Colonic mucosa (tissue), 4 donors: ENCODE measurements at places on chromosomes 2 and 18. TPM values are rescaled to one million over a fixed set of nuclear protein-coding genes. Genes with fewer than 3 reads are reported as not detected.
A peak's percentile ranks its signal among the peaks of the same experiment; 100 is the strongest.

The TLX2 gene
- total RNA-seq: 0.12 TPM

DNA sequence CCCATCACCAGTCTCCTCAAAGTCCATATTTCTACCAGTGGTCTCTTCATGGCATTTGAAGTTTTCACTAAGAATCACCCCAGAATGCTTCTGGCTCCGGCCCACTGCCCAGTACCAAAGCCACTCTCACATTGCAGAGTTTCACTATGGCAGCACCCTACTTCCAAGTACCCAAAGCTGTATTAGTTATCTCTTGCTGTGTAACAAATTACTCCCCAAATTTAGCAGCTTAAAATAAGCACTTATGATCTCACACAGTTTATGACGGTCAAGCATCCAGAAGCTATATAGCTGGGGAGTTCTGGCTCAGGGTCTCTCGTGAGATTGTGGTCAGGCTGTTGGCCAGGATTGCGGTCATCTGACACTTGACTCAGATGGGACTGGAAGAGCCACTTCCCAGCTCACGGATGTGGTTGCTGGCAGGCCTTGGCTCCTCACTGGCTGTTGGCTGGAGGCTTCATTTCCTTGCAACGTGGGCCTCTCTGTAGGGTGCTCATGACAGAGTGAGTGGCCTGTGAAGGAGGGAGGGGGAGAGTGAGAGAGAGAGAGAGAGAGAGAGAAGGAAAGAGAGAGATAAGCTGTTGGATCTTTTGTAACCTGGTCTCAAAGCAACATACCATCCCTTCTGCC is 189.5 kb downstream of the CTIF start:
- H3K36me3 ChIP-seq: no peaks in the 10 kb centered on the region
- H3K4me1 ChIP-seq: no peaks in the 10 kb centered on the region
- no peak overlapping the region for H3K4me3 ChIP-seq
- DNase-seq: no peak

DNA sequence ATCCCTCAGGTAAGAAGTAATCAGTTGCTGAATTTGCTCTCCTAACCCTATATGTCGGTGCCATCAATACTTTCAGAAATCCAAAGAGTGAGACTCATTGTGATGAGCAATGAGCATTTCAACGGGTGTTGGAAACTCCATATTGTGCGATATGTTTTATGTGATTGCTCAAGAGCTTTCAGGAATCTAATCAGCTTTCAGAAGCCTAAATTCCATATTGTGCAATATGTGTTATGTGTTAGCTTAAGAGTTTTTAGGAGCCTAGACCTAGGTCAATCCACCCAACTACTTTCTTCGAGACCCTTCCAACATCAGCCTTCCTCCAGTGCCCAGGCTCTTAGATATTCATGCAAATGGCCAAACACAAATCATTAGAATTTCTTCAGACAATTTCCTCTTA is 277.3 kb downstream of the DSC3 start:
- no peaks in the 10 kb centered on the region for H3K36me3 ChIP-seq
- no peak overlapping the region for H3K27ac ChIP-seq
- no peak for DNase-seq
- H3K27me3 ChIP-seq: no peaks in the 10 kb centered on the region
- H3K4me1 ChIP-seq: no peaks in the 10 kb centered on the region
- no peak overlapping the region for H3K4me3 ChIP-seq

- H3K36me3 ChIP-seq: no peaks in the 10 kb centered on the region
- no peak for DNase-seq
- H3K27me3 ChIP-seq: no peaks in the 10 kb centered on the region
These were observed 241.5 kb downstream of the RNF152 start for GRCh38 chr18:61651145-61651879.

- peaks cover 13% of the 10 kb centered on the region for H3K4me1 ChIP-seq
- H3K36me3 ChIP-seq: no peaks in the 10 kb centered on the region
- H3K27ac ChIP-seq: peak overlapping the region; percentile 98
- no peak overlapping the region for H3K4me3 ChIP-seq
- H3K27me3 ChIP-seq: no peaks in the 10 kb centered on the region
These were observed 1.6 kb upstream of the TMBIM1 start for GRCh38 chr2:218293715-218294429.

DNA sequence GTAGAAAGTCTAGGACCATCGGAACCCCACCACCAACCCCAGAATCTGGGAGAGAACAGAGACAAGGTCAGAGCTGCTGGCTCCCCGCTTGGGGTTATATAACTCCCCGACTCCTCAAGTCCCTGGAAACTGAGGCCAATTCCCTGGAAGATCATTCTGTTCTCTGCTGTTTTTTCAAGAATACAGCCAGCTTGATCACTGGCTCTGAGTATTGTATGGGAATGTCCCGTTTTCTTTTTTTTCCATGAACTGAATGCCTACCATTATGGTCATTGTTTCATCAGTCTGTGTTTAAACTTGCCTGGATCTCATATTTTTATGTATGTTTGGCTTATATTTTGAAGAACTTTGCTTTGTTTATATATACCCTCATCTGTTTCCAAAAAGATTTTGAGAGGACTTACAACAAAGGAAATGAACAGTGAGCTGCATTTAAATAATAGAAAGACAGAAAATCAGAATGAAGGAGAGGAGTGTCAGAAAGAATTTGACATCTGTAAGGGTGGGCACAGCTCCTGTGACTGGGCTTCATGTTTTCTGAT is 90.0 kb upstream of the ALPP start:
- no peaks in the 10 kb centered on the region for H3K27me3 ChIP-seq
- no peaks in the 10 kb centered on the region for H3K4me1 ChIP-seq
- DNase-seq: no peak
- H3K4me3 ChIP-seq: no peak overlapping the region

DNA sequence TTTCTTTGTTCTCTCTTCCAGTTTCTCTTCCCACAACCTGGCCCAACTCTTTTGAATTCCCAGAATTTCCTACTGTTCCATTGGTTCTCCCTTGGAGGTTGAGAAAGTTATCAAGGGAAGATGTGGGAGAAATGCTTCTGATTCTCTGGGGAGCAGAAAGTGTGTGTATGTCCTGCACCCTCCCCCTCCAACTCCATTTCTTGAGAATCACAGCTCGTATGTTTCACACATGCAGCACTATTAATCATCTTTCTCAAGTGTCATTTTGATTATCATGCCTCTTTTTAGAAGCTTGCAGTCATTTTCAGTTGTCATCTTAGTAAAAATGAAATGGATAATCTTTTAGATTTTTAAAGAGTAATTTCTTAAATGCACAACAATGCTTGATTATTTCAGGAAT is 296.8 kb upstream of the SLC39A10 start:
- no peaks in the 10 kb centered on the region for H3K36me3 ChIP-seq
- no peaks in the 10 kb centered on the region for H3K4me1 ChIP-seq

DNA sequence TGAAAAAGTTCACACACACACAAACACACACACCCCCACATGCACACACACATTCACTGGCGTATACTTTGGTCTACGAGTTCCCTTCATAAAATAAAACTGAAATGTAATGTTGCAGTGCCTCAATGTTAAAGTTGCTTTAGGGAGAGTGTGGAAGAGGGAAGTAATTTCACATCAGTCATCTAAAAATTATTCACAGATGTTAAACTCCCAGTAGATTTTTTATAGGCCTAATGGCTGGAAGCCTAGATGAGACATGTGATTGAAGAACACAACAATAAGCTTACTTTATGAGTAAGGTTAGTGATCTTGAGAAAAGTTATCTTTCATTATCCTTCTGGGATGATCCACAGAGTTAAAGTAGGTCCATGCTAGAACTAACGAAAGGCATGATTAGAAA is 506.7 kb upstream of the CNTNAP5 start:
- H3K27me3 ChIP-seq: no peaks in the 10 kb centered on the region
- H3K4me3 ChIP-seq: no peak overlapping the region
- no peak for DNase-seq

DNA sequence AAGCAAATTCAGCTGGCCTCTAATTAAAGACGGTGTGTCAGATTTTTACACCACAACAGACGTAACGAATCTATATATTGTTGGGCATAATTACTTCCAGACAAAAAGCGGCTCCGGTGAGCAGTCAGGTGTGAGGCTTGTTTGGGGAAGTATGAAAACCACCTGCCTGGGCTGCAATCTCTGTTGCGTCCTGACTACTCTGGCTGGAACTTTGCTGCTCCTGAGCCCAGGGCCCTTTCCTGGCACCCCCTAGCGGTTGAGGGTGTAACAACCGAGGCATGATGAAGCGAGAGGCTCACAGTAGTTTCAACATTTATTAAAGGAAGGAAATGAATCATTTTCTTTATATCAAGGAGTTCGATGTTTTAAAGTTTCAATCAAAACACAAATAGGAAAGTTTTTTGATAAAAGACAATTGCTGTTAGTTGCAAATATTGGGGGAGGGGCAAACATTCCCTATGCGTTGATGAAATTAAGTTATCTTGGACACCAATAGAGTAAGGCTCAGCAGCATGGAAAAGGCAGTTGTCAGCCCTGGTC is 10.6 kb upstream of the ITGB6 start:
- H3K4me3 ChIP-seq: no peak overlapping the region
- DNase-seq: peak; percentile 89
- no peaks in the 10 kb centered on the region for H3K27me3 ChIP-seq
- no peaks in the 10 kb centered on the region for H3K4me1 ChIP-seq
- no peak overlapping the region for H3K27ac ChIP-seq
- no peaks in the 10 kb centered on the region for H3K36me3 ChIP-seq

GRCh38 chr2:207534417-207534816 is 4.7 kb downstream of the CREB1 start:
- DNase-seq: no peak
- H3K4me3 ChIP-seq: no peak overlapping the region
- H3K36me3 ChIP-seq: no peaks in the 10 kb centered on the region
- no peak overlapping the region for H3K27ac ChIP-seq
- H3K27me3 ChIP-seq: no peaks in the 10 kb centered on the region

GRCh38 chr2:107824451-107825205 is 2.1 kb upstream of the RGPD4 start:
- H3K27me3 ChIP-seq: no peaks in the 10 kb centered on the region
- H3K27ac ChIP-seq: no peak overlapping the region
- H3K4me3 ChIP-seq: no peak overlapping the region
- H3K4me1 ChIP-seq: no peaks in the 10 kb centered on the region
